Activated CD4-positive, alpha-beta T cell treated with anti-CD3 and anti-CD28 coated beads for 36 hours (primary cell): ENCODE measurements at places on chromosomes 7 and 10. TPM values are rescaled to one million over a fixed set of nuclear protein-coding genes. Genes with fewer than 3 reads are reported as not detected.

The NPFFR1 gene
- not detected for total RNA-seq

The SMO gene
- 0.28 TPM for total RNA-seq

The ELFN1 gene
- total RNA-seq, result 0.05 TPM

The RHOBTB1 gene
- 0.04 TPM for total RNA-seq

The MBL2 gene
- not detected for total RNA-seq

The MOGAT3 gene
- total RNA-seq, result not detected

The KIF20B gene
- total RNA-seq, result 86.2 TPM

The ZNF488 gene
- 0.75 TPM for total RNA-seq

The CYP2C18 gene
- total RNA-seq, result 0.88 TPM

The NKX2-3 gene
- not detected for total RNA-seq

The MCM10 gene
- 86.0 TPM for total RNA-seq

The SGCE gene
- total RNA-seq, result 0.39 TPM

The CPED1 gene
- total RNA-seq, result not detected

The RTKN2 gene
- 4.8 TPM for total RNA-seq

The PAOX gene
- total RNA-seq, result 6.2 TPM

The MYOZ1 gene
- not detected for total RNA-seq

The LIMK1 gene
- total RNA-seq, result 12.5 TPM

The DIP2C gene
- 0.94 TPM for total RNA-seq

The MGAM2 gene
- not detected for total RNA-seq

The JAKMIP3 gene
- 0.34 TPM for total RNA-seq

The ERV3-1 gene
- 8.9 TPM for total RNA-seq

The TMEM140 gene
- total RNA-seq, result 12.1 TPM

The TAS2R4 gene
- 0.60 TPM for total RNA-seq

The CALHM3 gene
- total RNA-seq, result not detected

The AKR1C4 gene
- total RNA-seq, result not detected

The TRIM50 gene
- not detected for total RNA-seq

The IL15RA gene
- total RNA-seq, result 22.1 TPM

The C10orf95 gene
- total RNA-seq, result 0.27 TPM

The PRSS37 gene
- total RNA-seq, result not detected

The CXCL12 gene
- total RNA-seq, result not detected

The GNAT3 gene
- total RNA-seq, result not detected

The HNRNPH3 gene
- 126 TPM for total RNA-seq

The IDI2 gene
- not detected for total RNA-seq
